ENCODE measurements at places on chromosomes 6 and 20. TPM values are rescaled to one million over a fixed set of nuclear protein-coding genes. Genes with fewer than 3 reads are reported as not detected.

- no peak for DNase-seq
These were observed 86.8 kb upstream of the MPC1 start for GRCh38 chr6:166469426-166469961.

GRCh38 chr20:11907621-11908020, 10.1 kb upstream of the BTBD3 start:
- peak; percentile 43 for DNase-seq

GRCh38 chr6:99933129-99933528, 60.9 kb downstream of the MCHR2 start:
- no peak for DNase-seq

GRCh38 chr6:71393471-71393870, 104.9 kb downstream of the OGFRL1 start:
- DNase-seq: peak; percentile 52

GRCh38 chr6:154733626-154734382, 588 bp downstream of the SCAF8 start:
- peak; percentile 99 for DNase-seq

Gene MYT1
- not detected for total RNA-seq

- DNase-seq: peak; percentile 69
These were observed at the start of gene FLRT3 for GRCh38 chr20:14337400-14338171. TSS of gene FLRT3 (minus strand) at chr20:14337612. CDS start at chr20:14327506, 10,106 bp downstream.

Gene TCF21
- total RNA-seq: not detected

- no peak for DNase-seq
These were observed 35.5 kb downstream of the TRMT6 start for GRCh38 chr20:5914859-5915258.

DNA sequence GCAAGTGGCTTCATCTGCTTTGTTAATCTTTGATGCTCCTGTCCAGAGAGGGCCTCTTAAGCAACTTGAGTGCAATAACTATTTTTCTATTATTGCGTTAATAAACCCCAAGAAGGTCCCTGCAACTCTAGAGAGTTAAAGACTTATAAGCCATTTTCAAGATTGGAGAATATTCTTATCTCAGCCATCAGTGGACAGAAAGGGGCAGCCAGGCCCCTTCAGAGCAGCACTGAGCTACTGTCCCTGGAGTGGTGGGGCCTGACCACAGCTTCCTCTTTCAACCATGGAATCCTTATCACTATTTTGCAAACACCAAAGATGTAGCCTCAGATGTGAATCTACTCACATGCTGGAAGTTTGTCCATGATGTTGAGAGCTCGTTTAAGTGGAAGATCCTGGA, 2.8 kb upstream of the MAS1L start:
- DNase-seq: no peak

Gene KHDC1
- total RNA-seq: 5.8 TPM

Gene VARS1
- total RNA-seq: 80.3 TPM

DNA sequence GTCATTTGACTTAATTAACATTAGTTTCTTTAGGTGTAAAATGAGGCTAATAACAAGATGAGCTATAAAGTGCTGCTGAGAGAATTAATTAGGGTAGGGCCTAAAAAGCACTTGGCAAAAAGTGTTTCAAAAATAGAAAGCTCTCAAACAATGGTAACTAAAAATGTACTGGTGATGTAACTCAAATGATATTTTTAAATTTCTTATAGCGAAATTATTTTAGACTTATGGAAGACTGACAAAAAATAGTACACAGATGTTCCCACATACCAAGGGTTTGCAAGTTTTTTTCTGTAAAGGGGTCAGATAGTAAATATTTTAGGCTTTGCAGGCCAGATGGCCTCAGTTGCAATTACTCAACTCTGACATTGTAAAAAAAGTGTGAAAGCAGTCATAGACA, 190.7 kb upstream of the UFL1 start:
- no peak for DNase-seq

- no peak for DNase-seq
These were observed 81.1 kb downstream of the STMND1 start for GRCh38 chr6:17182961-17183360.

Gene POU5F1
- 5.6 TPM for total RNA-seq

DNA sequence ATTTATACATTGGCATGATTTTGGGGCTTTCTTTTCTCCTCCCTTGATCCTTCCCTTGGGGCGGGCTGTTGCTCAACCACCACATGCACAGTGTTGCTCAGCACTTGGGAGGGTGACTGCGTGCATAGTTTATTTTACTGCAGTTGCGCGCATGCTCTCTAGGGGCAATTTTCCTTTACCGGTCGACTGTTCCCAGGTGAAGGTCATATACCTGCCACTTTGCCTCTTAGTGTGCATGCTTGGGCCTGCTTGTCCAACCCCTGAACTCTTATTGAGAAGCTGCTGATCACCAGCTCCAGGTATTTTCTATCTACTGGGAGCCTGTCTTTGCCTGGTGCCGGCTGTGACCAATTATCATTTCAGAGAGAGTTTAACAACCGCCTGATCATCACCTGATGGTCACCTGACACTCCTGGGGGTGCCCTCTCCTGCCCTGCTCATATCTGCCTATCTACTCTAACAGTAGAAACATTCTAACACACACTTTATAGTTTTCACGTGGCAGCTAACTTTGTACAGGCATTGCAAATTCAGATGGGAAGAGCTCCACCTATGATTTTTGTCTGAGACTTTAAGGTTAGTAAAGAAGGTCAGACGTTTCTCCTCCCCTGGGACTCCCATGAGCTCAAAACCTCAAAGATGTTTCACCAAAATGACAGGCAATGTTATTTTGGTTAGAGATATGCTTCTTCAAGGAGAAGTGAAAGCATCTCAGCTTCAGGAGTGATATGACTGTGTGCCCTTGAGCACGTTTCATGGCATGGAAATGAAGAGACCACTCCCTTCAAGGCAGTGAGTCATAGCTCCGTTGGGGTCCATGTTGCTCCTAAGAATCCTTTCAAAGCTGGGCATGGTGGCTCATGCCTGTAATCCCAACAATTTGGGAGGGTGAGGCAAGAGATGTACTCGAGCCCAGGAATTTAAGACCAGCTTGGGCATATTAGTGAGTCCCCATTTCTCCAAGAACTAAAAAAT, 227.5 kb upstream of the MYLIP start:
- peak; percentile 81 for DNase-seq
